ACHN (cell line): ENCODE measurements at places on chromosomes 16 and 17.

- DNase-seq: no peak
These were observed 47.6 kb downstream of the IL21R start for GRCh38 chr16:27449434-27450195.

DNA sequence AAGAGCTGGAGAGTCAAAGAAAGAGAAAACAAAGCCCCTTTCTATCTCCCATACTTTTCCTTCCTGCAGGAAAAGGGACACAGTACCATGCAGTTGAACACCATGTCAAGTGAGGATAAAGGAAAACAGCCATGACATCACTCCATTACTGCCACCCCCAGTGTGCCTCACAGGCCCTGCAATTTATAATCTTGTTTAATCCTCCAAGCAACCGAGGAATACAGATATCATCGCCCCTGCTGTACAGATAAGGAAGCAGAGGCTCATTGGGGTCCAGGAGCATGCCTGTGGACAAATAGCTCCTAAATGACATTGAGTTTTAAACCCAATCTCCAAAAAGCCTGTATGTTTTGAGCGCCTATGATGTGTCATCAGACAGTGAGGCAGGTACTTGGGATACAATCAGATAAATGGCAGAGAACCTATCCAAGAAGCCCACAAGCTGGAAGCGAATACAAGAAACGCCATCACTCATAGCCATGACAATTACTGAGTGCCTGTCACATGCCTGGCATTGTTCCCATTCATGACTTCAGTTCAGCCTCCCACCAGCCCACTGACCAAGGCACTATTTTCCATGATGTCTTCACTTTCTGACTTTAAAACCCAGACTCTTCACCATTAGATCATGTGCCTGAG is 45.5 kb downstream of the CPPED1 start:
- no peak for DNase-seq

DNA sequence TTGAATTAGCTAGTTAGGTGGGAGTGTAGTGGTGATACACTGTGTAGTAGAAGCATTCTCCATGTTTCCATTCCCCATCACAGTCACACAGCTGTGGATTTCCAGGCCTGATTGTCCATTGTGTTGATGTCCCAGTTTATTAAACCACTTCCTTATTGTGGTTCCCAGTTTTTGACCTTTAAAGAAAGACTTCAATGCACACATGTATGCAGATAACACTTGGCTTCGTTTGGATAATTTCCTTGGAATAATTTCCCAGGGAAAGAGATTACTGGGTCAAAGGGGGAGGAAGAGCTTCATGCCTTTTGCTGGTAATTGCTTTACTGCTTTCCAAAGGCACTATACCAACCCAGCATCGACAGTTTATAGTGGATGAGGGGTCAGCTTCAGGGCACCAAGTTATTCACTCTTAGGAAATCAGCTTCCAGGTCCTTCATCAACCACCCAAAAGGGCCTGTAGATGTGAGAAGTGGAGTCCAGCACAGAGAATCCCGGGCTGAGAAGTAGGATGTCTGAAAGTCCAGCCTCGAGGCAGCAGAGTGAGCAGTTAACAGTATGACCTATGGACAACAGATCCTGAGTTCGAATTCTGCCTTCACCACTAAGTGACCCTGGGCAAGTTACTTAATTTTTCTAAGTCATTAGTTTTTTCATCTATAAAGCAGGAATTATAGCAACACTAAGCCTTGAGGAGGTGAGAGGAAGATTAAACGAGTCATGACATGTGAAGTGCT is 31.3 kb upstream of the TNS4 start:
- DNase-seq: no peak

DNA sequence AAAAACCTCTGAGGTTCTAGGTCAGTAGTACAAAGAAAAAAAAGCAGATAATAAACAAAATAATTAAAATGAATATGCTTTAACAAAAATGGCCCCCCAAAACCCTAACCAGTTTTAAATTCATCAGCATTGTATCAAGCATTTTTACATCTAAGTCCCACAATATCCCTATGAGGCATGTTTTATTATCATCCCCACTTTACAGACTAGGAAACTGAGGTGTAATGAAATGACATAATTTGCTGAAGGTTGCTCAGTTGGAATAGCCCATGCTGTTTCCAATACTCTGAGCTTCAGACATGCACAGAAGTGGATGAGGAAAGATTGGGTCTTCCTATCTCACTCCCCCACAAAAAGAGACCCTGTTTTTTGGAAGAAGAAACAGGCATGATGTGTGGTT is 88.3 kb downstream of the SNX11 start:
- DNase-seq: no peak

GRCh38 chr17:61444831-61445230 is 7.4 kb upstream of the TBX4 start:
- no peak for DNase-seq

DNA sequence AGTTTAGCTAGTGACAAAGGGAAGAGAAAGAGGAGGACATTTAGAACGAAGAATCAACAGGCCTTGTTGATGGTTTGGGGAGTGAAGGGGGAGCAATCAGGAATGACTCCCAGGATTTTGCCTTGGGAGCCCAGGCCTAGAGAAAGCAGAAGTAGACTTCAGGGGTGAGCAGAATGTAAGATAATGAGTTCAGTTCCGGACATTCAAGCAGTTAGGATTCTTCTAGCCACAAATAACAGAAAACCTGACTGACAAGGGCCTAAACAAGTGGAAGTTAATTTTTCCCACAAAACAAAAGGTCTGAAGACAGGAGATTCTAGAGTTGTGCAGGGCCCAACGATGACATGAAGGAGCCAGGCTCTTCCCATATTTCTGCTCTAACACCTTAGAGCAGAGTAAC is 45.9 kb downstream of the SKAP1 start:
- DNase-seq: no peak

- no peak for DNase-seq
These were observed 20.5 kb upstream of the UBE2I start for GRCh38 chr16:1288813-1289476.

- peak; percentile 93 for DNase-seq
These were observed 11.5 kb downstream of the TAC4 start for GRCh38 chr17:49836111-49837030.

DNA sequence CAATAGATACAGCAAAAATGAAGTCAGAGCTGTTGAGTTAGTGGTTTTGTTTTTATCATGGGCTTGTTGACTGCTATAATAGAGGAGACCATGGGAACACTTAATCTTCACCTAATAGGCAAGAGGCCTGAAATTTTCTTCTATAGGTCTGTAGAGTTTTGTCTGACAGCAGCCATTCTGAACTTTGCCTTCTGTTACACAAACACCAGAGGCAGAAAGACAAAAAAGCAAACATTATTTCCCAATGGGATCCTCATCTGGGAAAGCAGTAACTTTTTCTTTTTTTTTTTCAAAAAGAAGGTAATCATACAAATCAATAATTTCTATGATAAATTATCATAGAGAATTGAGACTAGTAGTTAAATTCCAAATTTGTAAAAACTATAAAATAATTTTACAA is 494.1 kb downstream of the TOX3 start:
- DNase-seq: no peak

GRCh38 chr16:6345090-6345489 is 987.6 kb upstream of the RBFOX1 start:
- DNase-seq: no peak

DNA sequence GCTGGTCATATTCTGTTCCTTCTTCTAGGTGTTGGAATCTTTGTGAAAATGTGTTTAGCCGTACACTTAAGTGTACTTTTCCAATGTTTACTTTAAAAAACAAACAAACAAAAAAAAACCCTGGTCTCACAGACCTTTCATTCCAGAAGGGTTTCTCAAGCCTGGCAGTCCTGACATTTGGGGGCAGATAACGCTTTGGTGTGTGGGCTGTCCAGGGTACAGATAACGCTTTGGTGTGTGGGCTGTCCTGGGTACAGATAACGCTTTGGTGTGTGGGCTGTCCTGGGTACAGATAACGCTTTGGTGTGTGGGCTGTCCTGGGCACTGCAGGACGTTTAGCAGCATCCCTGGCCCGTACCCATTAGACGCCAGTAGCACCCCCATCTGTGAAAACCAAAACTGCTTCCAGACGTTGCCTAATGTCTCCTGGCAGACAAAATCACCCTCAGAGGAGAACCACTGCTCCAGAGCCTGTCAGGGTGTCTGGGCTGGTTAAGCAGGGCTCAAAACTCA is 15.2 kb upstream of the FLCN start:
- DNase-seq: no peak

DNA sequence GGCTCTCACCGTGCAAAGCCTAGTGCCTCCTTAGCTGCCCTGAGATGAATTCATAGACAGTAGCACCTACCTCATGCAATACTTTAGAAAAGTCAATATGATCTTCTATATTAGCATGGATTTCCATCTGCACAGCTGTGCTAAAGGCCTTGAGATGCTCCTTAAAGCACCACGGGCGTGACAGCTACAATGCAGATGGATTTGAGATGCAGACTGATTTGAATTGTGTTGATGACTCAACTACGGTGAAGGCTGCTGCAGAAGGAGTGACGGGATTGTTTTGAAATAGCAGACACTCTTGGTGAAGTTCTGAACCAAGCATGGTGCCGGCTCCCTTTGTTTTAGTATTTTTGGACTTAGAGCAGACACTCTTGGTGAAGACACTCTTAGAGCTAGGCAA is 88.2 kb downstream of the SPECC1 start:
- no peak for DNase-seq

GRCh38 chr16:89200124-89200849 is at the start of gene SLC22A31:
Gene SLC22A31, minus strand, starts transcription at chr16:89200537. Its CDS starts 36 bp downstream, at chr16:89200501.
- DNase-seq: no peak

GRCh38 chr16:82059161-82059982 is 24.3 kb downstream of the HSD17B2 start:
- no peak for DNase-seq

DNA sequence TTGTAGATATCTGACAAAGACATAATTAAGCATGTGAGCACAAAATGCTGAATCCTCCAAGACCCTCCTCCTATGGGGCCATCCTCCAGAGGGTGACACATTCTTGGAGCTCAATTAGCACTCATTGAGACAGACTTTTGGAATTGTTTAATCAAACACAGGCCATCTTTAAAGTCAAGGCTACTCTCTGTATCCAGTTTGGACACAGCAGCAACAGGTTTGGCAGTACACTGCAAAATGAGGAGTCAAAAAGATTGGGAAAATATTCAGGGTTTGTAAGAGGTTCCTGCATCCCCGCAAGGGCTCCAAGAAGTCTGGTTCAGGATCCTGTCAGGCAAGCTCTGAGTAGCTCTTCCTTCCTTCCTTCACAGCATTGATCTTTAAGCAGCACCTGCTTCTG is 1.3 kb downstream of the ITFG1 start:
- DNase-seq: no peak

- DNase-seq: no peak
These were observed 3.6 kb downstream of the ESRP2 start for GRCh38 chr16:68232335-68232734.

- no peak for DNase-seq
These were observed 47.9 kb downstream of the RAB11FIP3 start for GRCh38 chr16:473046-474043.

DNA sequence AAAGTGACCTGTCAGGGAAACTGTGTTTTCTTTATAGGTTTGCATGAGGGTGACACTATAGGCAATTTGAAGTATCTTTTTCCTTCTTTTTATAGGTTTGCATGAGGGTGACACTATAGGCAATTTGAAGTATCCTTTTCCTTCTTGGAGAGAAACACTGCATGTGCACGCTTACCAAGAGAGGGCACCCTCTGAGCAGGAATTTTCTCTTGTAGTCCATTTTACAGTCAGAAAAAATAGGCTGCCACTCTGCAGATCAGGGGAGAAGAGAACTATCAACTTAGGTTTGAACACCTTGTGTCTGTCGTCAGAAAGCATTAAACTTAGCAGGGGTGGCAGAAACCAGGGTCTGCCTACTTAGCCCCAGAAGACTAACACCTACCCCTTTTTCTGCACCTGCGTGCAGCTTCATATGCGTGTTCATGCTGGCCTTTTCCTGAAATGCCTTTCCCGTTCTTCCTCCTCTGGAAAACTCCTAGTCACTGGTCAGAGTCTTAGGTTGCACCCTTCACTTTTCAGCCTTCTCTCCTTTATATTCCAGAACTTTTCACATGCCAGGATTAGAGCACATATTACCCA is 16.4 kb upstream of the SMIM36 start:
- DNase-seq: peak; percentile 46

- DNase-seq: peak; percentile 90
These were observed 12.5 kb downstream of the TOM1L2 start for GRCh38 chr17:17959520-17960361.

DNA sequence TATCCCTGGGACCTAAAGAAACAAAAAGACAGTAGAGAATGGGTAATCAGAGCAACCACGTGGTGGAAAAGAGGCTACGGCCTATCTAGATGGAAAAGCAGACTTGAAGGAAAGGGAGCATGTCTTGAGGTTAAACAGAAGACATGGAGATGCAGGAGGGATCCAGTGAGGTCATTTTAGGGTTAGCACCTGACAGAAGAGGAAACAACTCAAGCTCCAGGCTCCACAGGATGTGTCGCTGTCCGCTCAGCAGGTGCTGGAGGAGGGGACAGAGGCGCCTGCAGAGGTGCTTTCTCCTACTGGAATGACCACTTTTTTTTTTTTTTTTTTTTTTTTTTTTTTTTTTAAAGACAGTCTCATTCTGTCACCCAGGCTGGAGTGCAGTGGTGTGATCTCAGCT is 47.5 kb upstream of the CLEC3A start:
- peak; percentile 27 for DNase-seq

GRCh38 chr16:75550211-75550662 is 5.8 kb downstream of the TMEM231 start:
- peak; percentile 73 for DNase-seq

DNA sequence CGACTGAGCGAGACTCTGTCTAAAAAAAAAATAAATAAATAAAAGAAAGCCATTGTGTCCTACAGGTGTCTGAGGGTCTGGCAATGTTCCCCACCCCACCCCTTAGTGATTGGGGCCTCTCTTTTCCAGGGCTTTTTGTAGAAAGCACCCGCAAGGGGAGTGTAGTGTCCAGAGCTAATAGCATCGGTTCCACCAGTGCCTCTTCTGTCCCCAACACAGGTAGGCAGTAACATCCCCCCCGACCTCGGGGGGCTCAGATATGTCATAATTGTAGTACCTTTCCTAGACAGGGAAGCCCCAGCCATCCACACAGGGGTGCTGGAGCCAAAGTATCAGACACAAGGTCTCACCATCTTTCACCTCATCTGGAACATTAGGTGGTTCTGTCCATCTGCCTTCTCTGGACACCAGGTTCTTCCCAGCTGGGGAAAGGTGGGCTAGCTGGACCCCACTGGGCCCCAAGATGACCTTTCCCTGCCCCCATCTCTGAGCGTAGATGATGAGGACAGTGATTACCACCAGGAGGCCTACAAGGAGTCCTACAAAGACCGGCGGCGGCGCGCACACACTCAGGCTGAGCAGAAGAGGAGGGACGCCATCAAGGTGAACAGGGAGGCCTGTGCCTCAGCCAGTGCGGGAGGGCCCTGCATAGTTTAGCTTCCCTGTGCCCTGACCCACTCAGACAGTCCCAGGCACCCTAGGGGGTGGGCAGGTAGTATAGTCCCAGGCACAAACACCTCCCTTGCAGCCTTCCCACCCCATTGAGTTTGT is 1.6 kb downstream of the MLX start:
- DNase-seq: no peak
